H54 (cell line): ENCODE measurements at places on chromosomes 3 and 15.

DNA sequence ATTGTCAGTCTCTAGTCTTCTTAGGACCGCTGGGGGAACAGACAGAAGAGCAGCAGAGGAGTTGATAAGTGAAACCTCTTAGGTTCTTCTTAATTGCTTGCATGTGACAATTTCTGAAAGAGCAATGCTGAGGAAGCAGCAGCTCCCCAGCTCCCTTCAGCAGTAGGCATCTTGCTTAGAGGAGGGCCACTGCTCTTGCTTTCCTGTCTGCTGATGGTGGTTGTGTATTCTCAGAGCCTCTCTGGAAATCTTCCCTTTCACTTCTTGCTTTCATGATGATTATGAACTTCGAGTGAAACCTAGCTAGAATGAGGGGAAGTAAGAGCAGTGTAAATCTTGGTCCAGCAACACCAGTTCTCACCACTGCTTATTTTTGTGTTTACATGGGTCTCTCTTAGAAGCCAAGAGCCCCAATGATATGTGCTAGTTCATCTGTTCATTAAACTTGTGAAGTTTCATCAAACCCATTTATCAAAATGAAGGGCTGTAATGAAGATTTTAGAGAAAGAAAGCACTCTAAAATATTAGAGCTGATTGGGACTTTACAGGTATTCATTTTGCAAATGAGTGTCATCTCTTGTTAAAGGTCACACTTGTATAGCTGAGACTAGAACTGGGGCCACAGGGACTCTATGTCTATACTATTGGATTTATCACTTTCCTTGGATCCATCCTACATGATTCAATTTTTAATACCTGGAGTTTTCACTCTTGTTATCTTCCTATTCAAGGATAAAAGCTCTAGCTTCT is 246.7 kb downstream of the LPP start:
- no peak for DNase-seq

DNA sequence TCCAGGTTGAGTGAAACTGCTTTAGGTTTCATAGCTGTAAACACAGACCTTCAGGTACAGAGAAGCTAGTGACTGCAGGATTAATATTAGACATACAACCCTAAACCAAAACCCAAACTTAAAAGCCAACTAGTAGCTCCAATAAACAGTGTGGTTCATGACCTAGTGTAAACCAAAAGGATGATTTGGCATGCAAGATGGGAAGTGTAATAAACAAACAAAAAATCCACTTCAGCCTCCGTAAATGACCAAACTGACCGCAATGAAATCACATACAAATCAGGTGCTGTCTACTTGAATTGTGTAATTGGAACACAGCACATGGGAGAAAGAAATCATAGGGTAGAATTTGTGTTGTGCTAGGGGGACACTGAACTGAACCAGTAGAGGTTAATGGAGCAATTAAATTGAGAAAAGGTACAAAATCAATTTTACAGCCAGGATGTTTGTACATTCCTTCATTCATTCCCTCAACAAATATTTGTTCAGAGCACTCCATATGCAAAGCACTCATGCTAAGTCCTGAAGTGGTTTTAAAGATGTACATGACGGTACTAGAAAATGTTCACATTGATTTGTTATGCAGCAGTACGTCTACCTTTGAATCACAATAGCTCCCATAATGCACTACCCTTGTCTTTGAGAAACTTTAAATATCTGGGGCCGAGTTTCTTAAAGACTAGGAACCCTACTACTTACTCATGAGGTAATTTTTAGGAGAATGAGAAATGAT is 21.4 kb upstream of the CHST2 start:
- DNase-seq = no peak

DNA sequence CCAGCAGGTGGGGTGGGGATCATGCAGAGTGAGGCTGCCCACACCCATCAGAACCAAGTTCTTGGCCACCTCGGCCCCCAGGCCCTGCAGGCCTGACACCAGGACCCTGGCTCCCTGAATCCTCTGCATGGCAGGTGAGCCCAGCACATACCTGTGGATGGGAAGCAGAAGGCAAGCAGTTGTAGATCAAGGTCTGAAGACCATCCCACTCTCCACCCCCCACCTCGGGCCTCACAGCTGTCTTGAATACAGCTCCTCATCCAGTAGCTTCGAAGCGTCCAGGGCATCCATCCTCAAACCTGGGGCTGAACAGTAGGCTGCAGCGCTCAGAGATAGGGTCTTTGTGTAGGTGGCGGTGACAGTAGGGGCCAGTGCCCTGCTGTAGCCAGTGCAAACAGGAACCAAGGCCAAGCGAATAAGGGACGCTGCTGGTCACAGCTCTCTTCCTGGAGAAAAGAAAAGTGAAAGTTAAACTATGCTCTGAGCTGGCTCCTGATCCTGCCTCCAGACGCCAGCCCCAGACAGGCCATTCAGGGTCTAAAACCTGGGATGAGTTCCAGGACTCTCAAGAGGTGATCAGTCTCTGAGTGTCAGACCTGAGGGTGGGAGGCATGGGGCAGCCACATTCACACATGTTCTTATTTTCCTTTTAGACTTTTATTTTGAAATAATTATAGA is at the start of gene UBA7:
UBA7 (minus strand) TSS at position 457 of the 678 bp plus-strand sequence; CDS start at position 291, 166 bp downstream.
- peak; percentile 73 for DNase-seq

DNA sequence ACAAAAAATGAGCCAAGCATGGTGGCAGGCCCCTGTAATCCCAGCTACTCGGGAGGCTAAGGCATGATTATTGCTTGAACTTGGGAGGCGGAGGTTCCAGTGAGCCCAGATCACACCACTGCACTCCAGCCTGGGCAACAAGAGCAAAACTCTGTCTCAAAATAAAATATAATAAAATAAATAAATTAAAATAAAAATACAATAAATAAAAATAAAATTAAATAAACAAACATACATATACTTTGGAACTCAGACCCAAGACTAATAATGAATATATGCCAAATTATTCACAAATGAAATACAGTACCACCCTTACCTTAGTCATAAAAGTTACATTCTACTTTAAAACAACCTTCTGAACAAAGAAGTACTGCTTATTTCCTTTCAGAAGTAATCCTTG is 81.8 kb downstream of the SCAPER start:
- DNase-seq = no peak

- peak; percentile 29 for DNase-seq
Observed at GRCh38 chr15:67433495-67434099, 87.3 kb upstream of the C15orf61 start.

GRCh38 chr3:147218965-147219364 is 187.4 kb downstream of the ZIC4 start:
- DNase-seq = no peak

DNA sequence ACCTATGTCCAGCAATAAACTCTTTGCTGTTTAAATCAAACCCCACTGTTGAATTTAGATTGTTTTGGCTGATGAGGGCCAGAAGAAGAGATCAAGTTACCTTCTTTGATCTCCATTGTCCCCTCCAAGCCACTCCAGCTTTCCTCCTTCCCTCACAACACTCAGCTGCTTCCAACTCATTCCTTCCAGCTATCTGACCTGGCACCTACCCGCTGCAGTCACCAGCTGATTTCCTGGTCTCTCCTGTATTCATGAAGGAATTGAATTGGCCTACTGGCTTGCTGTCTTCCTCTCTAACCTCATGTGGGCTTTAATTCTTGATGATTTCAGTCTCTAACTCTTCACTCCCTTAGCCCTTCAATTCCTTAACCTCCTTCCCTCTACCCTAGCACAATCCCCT is 40.8 kb upstream of the ABHD17C start:
- DNase-seq = no peak

GRCh38 chr3:48190911-48191310 is 2.7 kb upstream of the CDC25A start:
- no peak for DNase-seq
